Stimulated activated CD4-positive, alpha-beta T cell treated with anti-CD3 and anti-CD28 coated beads, Interleukin-1b, Interleukin-23, amount 100 ng/mL, for 4 hours (primary cell): ENCODE measurements at places on chromosomes 5 and 9.

GRCh38 chr9:13387734-13388067 lies 108.2 kb upstream of the MPDZ start:
- DNase-seq, result no peak

DNA sequence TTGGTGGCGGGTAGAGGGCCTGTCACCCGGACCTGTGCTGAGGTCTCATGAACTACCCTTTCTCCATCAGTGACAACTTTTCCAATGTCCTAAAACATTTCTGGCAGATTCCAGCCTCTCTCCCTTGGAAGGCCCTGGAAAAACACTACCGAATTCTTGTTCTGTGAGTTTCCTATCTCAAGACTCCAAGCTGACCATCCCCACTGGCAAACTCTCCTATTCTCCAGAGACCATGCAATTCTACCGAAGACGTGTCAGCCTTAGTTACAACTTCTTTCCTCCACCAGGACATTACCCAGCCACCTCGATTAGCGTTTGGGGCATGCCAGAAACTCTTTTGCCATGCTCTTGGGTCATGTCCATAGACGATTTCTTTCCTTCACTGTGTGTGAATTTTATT lies 26.8 kb upstream of the GABRP start:
- no peak for DNase-seq

- DNase-seq, result no peak
Measured at GRCh38 chr9:127504887-127505251, 53.6 kb downstream of the LRSAM1 start.

DNA sequence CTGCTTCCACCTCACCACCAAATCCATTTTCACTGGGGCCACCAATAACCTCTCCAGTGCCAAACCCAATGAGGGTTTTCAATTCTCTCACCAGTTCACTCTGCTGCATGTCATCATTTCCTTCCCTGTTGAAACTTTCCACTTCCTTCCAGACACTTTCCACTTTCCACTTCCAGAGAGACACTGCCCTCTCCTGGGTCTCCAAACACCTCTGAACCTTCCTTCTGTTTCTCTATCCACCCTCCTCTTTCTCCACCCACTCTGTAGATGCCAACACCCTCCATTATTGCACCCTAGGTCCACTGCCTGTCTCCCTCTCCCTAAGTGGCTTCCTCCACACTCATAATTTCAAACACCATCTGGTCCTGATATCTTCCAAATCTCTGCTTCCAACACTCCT lies 39.6 kb downstream of the PDE6A start:
- no peak for DNase-seq

GRCh38 chr9:14432666-14433350 lies 118.9 kb upstream of the NFIB start:
- no peak for DNase-seq

DNA sequence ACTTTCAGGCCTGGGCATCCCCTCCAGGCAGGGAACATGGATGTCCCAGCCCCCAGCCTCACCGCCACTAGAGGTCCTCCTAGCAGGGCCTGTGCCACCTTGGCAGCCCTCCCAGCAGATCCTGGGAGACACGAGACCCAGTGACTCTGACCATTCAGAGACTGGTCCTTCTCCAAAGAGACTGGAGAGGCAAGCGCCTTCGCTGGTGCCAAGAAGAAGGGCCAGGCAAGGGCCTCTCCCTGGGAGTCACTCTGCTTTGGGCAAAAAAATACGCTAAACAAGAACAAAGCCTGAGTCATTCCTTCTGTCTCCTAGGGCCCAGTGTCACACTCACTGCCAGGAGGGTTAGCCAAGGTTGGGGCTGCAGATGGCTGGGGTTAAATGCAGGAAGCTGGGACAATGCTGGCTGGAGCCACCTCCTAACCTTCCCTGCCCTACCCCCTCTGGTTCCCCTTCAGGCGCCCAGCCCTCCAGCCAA lies 35.3 kb upstream of the SMIM23 start:
- no peak for DNase-seq

- no peak for DNase-seq
Measured at GRCh38 chr9:127022913-127023660, 99.3 kb downstream of the ANGPTL2 start.

GRCh38 chr5:175517824-175518450 lies 39.6 kb downstream of the SFXN1 start:
- DNase-seq, result peak; percentile 62

- no peak for DNase-seq
Measured at GRCh38 chr5:88089719-88090390, 178.8 kb downstream of the TMEM161B start.

- DNase-seq, result no peak
Measured at GRCh38 chr5:158120760-158121159, 261.8 kb upstream of the CLINT1 start.

DNA sequence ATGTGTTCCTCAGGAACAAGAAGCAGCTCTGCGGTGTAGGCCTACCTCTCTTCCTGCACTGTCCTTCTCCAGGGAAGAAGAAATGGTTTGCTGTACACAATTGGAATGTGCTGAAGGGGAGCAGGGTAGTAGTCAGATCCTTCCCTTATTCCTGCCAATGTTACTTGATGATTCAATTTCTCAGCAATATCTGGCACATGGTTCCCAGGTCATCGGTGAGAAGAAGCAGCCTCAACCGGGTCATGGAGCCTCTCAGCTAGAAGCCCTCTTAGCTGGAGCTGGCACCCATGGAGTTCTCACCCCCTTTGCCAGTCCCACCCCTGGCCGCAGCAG lies 36.9 kb downstream of the ACTBL2 start:
- no peak for DNase-seq

DNA sequence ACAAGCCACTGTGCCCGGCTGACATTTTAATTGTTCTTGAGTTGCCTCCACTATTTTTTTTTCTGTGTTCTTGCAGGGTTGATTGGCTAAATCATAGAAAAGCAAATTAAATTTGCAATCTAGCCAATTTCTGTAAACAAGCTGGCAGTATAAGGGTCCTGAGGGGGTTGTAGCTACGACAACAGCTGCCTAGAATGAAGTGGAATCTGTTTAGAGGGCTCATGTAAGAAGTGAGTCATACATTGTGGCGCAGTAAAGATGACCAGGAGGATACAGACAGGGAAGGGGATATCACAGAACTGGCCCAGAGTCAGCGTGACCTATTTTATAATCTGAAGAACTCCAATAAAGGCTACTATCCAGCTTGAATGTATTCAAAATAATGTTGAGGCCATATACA lies 82.2 kb upstream of the TLE1 start:
- DNase-seq, result no peak

DNA sequence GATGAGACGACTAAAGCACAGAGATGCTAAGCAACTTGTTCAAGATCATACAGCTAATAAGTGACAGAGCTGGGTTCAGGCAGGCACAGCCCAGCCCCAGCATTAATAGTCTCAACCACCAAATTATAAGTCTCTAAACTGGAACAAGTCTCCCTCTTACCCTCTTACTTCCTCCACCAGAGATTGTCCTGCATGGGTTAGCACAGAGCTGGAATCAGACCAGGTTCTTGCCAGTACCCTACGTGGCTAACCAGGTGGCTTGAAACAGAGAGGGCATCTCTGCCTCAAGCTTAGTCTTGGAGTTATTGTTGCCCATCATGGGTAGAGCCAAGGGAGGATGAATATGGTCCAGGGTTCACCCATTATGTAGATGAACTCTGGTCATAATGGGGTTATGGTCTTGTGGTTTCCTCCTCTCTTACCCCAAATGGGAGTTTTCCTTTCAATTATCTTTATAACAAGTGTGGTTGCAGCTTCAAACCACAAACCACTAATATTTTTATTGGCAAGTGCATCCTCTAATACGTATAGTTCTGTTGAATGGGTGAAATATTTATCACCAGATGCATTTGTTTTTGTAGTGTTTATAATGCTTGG lies 8.3 kb upstream of the XPA start:
- DNase-seq, result no peak

DNA sequence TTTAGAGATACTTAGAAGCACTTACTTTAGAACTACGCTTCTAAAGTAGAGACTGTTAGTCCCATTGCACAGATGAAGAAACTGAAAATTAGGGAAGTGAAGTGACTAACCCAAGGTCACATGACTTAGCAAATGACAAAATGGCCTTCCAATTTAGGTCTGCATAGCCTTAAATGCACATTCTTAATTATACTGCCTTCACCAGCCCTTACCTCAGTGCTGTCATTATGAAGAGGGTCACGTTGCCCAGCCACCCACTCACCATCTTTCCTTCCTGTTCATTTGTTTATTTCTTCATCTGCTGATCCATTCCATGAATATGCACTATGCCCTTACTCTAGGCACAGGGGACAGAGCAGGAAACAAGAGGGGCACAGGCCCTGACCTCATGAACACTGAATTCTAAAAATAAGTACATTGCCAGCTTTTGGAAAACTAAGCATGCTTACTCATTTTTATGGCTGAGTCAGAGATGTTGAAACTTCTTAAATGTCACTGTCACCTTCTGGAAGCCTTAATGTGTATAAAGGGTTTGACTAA lies 8.6 kb downstream of the HAVCR2 start:
- DNase-seq, result no peak

GRCh38 chr5:180641566-180641900 lies 7.9 kb downstream of the FLT4 start:
- DNase-seq, result no peak

DNA sequence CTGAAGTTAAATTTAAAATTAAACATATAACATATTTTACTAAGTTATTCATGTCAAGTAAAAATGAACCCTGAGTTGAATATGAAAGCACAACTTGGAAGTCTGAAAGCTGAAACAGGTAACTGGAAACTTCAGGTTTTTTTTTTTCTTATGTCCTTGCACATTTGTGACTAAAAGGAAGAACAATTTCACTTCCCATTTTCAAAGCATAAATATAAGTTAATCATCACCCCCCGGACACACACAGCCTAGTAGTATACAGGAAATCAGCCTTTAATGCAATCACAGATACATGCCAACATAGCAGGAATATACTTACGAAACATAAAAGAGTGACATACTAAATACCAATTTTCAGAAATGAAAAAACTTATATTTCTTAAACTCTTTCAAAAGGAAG lies 225.9 kb downstream of the RFX3 start:
- DNase-seq, result no peak

GRCh38 chr9:101354143-101354764 lies 30.6 kb downstream of the BAAT start:
- DNase-seq, result no peak

DNA sequence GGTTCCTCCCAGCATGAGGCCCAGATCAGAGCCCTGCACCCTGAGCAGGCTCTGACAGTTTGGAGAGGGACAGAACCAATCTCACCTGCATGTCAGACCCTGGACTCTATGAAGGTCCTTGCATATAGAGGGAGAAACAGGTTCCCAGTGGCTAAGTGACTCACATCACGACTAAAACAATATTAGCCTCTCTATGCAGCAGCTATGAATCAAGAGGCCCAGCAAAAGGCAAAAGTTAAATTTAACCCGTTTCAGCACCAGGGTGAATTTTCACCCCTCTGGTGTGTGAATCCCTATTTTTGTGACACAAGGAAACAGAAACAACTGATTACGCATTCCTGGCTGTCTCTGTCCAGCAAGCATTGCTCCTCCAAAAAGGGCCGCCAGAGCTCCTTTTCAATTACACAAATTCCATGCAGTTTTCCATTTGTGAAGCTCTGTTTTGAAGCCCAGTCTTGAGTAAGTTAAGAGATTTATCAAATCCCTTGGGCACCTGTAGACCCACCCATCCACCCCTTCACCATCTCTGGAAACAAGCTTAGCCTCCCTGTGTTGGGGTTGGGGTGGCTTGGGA lies 136.6 kb downstream of the GABBR2 start:
- no peak for DNase-seq
